ENCODE measurements at places on chromosomes 4 and X. TPM values are rescaled to one million over a fixed set of nuclear protein-coding genes. Genes with fewer than 3 reads are reported as not detected.

The EDA gene
- 7.3 TPM for total RNA-seq

The POU4F2 gene
- total RNA-seq = not detected

The DCK gene
- 7.5 TPM for total RNA-seq

The CT45A6 gene
- total RNA-seq = not detected

The GAGE12J gene
- total RNA-seq = not detected

The TLR6 gene
- total RNA-seq = 0.71 TPM

The ABCG2 gene
- total RNA-seq = 1.6 TPM

The BEND4 gene
- not detected for total RNA-seq

The APLN gene
- total RNA-seq = 15.9 TPM

The CLIC2 gene
- 11.7 TPM for total RNA-seq

The ASB9 gene
- total RNA-seq = 1.3 TPM

The ANK2 gene
- 267 TPM for total RNA-seq

The HSFX3 gene
- total RNA-seq = 0.25 TPM

GRCh38 chr4:15964159-15964558, 1.2 kb upstream of the FGFBP2 start:
- H3K4me1 ChIP-seq = peaks cover 8% of the 10 kb centered on the region
- H3K4me3 ChIP-seq = no peak overlapping the region
- DNase-seq = no peak
- H3K27ac ChIP-seq = no peak overlapping the region
- peaks cover 5% of the 10 kb centered on the region for H3K36me3 ChIP-seq

- no peak overlapping the region for H3K27ac ChIP-seq
- no peaks in the 10 kb centered on the region for H3K36me3 ChIP-seq
- H3K27me3 ChIP-seq = peaks cover 7% of the 10 kb centered on the region
- no peaks in the 10 kb centered on the region for H3K4me1 ChIP-seq
Observed at GRCh38 chr4:86608757-86609375, 14.8 kb downstream of the PTPN13 start.

DNA sequence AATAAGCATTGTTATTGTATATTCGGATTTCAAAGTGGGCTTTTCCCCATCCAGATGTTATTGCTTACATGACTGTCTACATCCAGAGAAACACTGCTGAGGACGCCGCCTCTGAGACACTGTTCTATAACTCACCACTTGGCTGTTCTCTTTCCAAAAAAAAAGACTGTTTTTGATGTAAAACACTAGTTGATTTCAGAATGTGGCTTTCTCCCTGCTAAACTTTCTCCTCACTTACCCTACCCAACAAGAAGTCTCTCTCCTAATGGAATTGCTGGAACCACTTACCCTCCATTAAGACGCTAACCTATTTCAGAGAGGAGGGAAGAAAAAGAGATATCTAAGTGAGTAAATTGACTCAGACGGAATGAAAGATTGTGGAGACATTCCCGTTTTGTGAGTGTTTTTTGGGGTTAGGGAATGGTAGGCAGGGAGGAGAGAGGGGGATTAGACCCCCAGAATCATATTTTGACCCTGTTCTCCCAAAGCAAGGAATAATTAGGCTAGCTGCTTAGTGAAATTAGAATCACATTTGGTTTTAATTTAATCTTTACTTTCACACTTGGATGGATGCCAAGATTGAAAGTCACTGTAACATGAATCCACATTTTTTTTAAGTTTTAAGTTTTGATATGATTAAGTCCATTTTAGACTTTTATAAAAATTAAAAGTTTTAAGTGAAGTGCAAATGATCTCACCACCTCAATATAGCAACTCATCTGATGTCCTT, 174.9 kb downstream of the CHIC2 start:
- peaks cover 8% of the 10 kb centered on the region for H3K27me3 ChIP-seq
- no peak overlapping the region for H3K27ac ChIP-seq
- no peaks in the 10 kb centered on the region for H3K4me1 ChIP-seq
- no peak for DNase-seq
- H3K4me3 ChIP-seq = no peak overlapping the region

GRCh38 chrX:19462879-19463278, 52.4 kb downstream of the MAP3K15 start:
- no peaks in the 10 kb centered on the region for H3K27me3 ChIP-seq
- no peak overlapping the region for H3K4me3 ChIP-seq
- no peaks in the 10 kb centered on the region for H3K4me1 ChIP-seq
- no peaks in the 10 kb centered on the region for H3K36me3 ChIP-seq
- DNase-seq = no peak

DNA sequence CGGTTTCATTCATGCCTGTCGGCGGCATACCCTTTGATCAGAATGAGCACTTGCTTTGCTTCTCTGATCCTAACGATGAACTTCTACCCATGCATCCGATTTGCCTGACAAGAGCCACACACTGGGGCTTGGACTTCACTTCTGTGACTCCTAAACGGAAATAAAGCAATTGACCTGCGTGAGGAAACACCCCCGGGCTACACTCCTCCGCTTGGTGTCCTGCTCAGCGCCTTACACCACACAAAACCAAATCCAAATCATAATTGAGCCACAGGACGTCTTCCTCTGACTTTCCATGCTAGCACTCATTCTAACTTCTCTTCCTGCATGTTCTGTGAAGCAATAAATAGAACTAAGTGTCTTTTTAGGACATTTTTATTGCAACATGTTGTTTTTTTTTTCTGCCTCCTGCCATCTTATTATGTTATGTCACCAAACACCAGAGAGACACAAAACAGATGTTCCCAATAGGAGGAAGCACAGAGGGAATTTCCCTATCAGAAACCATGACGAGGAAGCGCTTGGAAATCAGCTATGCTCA, 110.8 kb upstream of the FAM9B start:
- H3K27ac ChIP-seq = no peak overlapping the region
- no peak overlapping the region for H3K4me3 ChIP-seq
- H3K27me3 ChIP-seq = no peaks in the 10 kb centered on the region
- H3K36me3 ChIP-seq = no peaks in the 10 kb centered on the region

DNA sequence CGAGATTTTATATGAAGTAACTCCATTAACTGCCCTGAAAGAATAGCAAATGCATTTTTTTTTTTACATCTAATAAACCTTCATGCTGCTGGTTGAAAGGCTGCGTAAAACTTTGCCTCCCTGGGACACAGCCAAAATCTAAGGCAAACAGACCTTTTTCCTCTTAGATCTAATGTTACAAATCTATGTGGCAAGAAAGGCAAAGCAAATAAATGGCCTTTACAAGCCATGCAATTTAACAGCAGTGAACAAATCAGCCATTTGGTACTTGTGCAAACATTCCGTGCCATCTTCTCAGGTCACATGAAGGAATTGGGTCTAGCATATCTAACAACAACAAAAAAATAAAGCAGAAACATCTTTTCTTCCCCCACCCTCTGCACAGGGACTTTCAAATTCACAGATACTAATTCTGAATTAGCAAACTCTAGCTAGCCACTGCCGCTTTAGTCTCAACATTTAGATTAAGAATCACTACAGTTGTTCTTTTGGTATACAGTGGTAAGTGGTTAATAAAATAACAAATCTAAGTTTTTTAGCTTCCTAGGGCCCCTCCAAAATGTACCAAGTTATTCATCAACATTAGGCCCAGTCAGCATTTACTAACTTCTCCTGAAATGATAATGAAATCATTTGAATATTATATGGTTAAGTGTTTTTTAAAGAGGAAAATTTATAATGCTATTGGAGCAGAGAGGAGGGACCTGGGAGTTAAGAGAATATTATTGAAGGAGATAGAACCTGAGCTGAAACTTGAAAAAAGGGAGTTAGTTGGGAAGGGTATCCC, 593.8 kb downstream of the SMARCA1 start:
- no peaks in the 10 kb centered on the region for H3K36me3 ChIP-seq
- no peaks in the 10 kb centered on the region for H3K27me3 ChIP-seq
- DNase-seq = no peak
- H3K4me1 ChIP-seq = no peaks in the 10 kb centered on the region

DNA sequence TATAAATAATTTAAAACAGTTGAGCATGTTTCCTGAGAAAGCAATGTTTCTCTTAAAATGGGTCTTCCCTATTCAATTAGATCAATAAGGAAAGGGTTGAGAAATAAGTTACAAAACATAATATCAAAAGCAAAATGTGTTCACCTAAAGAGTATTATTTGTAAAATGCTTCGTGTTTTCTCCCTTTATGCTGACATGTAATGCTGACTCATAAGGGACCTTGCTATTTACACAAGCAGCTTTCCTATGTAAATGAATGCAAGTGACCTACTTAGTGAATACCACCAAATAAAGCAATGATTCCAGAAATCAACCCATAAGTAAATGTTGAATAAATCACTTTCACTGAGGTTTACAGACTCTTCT, 91.5 kb downstream of the ELOVL6 start:
- H3K27me3 ChIP-seq = no peaks in the 10 kb centered on the region
- peaks cover 8% of the 10 kb centered on the region for H3K4me1 ChIP-seq
- H3K27ac ChIP-seq = no peak overlapping the region
- H3K36me3 ChIP-seq = no peaks in the 10 kb centered on the region

DNA sequence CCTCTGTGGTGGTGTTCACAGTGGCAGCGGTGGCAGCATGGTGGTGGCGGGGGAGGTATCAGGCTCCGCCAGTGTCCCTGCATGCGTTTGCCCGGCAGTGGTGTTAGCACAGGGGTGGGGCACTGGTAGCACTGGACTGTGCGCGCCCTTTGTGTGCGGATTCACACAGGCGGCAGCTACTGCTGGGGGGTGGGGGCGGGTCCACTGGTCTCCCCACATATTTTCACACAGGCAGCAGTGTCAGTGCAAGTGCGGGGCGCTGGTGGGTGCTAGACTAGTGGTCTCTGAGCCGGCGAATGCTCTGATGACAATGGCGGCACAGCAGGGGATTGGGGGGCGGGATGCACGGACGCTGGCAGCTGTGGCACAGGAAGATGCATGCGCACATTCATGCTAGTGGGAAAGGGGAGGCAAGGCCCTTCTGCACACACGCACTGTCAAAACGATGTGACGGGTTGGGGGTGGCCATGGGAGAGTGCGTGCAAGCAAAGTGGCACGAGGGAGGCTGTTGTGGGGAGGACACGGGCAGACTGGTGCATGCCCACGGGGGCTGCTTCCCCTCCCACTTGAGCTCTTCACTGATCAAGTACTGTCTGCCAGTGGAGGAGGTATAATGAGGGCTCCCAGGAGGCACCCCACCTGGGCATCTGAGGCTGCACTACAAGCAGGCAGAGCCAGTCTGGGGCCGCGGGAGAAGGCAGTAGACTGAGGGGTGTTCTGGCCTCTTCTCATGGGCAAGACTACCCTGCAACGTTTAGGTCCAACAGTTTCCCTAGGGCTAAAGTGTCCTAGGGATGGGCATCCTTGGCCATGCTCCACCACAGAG, 53.0 kb downstream of the POF1B start:
- DNase-seq = no peak
- H3K36me3 ChIP-seq = no peaks in the 10 kb centered on the region
- no peaks in the 10 kb centered on the region for H3K4me1 ChIP-seq

DNA sequence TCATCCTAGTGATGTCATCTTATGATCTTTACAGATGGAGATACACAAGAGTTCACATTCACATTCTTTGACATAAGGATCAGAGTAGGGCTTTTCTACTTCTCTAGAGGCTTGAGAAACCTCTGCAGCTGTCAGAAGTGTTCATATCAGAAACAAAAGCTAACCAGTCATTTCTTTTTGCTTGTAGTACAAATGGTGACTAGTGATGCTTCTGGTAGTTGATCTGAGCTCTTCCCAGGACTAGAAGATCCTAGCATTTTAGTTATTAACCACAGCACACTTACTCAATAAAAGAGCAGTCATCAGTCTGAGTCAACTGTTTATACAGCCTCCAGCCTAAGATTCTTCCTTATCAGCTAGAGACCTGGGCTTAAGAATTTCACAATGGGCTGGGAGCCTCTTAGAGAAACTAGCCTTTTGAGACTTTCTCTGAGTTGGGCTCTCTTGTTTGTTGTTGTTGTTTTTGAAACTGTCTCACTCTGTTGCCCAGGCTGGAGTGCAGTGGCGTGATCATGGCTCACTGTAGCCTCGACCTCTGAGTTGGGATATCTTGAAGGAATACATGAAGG, 84.1 kb downstream of the TMEM164 start:
- H3K4me1 ChIP-seq = peaks cover 38% of the 10 kb centered on the region
- no peaks in the 10 kb centered on the region for H3K27me3 ChIP-seq
- peak overlapping the region; percentile 16 for H3K27ac ChIP-seq
- H3K4me3 ChIP-seq = no peak overlapping the region

DNA sequence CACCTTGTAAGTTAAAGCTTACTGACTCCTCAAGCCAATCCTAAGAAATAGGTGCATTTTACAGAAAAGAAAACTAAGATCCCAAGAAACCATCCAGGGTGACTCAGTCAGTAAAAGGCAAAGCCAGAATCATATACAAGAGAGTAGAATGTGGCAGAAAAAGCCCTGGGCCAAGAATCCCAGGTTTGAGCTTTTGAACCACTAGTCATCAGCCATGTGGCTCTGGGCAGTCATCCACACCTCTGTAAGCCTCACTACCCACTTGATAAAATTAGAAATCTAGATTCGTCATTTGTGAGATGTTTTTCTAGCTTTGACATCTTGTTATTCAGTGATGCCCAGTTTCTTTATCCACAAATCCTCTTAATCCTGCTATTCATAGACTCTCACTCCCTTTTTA, 122.2 kb upstream of the PDE5A start:
- no peak for DNase-seq
- H3K27me3 ChIP-seq = no peaks in the 10 kb centered on the region
- peaks cover 9% of the 10 kb centered on the region for H3K4me1 ChIP-seq
- H3K27ac ChIP-seq = peak overlapping the region; percentile 11
- H3K4me3 ChIP-seq = no peak overlapping the region
- H3K36me3 ChIP-seq = no peaks in the 10 kb centered on the region

- no peaks in the 10 kb centered on the region for H3K27me3 ChIP-seq
- DNase-seq = peak; percentile 13
- no peak overlapping the region for H3K4me3 ChIP-seq
- peaks cover 32% of the 10 kb centered on the region for H3K4me1 ChIP-seq
Observed at GRCh38 chr4:10074767-10075105, 41.9 kb downstream of the WDR1 start.

GRCh38 chrX:80876877-80877276, 67.2 kb upstream of the BRWD3 start:
- DNase-seq = no peak
- no peak overlapping the region for H3K27ac ChIP-seq
- H3K4me1 ChIP-seq = no peaks in the 10 kb centered on the region
- H3K4me3 ChIP-seq = no peak overlapping the region
- no peaks in the 10 kb centered on the region for H3K27me3 ChIP-seq
- H3K36me3 ChIP-seq = no peaks in the 10 kb centered on the region

DNA sequence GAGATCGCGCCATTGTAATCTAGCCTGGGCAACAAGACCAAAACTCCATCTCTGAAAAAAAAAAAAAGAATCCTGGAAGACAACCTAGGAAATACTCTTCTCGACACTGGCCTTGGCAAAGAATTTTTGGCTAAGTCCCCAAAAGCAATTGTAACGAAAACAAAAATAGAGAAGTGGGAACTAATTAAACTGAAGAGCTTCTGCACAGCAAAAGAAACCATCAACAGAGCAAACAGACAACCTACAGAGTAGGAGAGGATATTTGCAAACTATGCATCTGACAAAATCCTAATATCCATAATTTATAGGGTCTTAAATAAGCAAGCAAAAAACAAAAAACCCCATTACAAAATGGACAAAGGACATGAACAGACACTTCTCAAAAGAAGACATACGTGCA, 76.5 kb upstream of the DUSP21 start:
- H3K36me3 ChIP-seq = no peaks in the 10 kb centered on the region
- H3K27ac ChIP-seq = no peak overlapping the region
- no peaks in the 10 kb centered on the region for H3K4me1 ChIP-seq
- DNase-seq = no peak
- no peak overlapping the region for H3K4me3 ChIP-seq

- no peak overlapping the region for H3K27ac ChIP-seq
- H3K4me1 ChIP-seq = no peaks in the 10 kb centered on the region
- H3K4me3 ChIP-seq = no peak overlapping the region
Observed at GRCh38 chr4:140105436-140105835, 48.5 kb downstream of the MAML3 start.

GRCh38 chr4:88251924-88252323, 32.4 kb downstream of the PPM1K start:
- H3K27ac ChIP-seq = no peak overlapping the region
- no peak for DNase-seq
- no peaks in the 10 kb centered on the region for H3K27me3 ChIP-seq
- H3K36me3 ChIP-seq = no peaks in the 10 kb centered on the region
